ENCODE measurements at places on chromosomes 1 and 21.

- DNase-seq: peak; percentile 75
Observed at GRCh38 chr1:156413391-156414246, 44.6 kb downstream of the RHBG start.

- DNase-seq: no peak
Observed at GRCh38 chr1:67332653-67333529, 25.2 kb downstream of the IL12RB2 start.

DNA sequence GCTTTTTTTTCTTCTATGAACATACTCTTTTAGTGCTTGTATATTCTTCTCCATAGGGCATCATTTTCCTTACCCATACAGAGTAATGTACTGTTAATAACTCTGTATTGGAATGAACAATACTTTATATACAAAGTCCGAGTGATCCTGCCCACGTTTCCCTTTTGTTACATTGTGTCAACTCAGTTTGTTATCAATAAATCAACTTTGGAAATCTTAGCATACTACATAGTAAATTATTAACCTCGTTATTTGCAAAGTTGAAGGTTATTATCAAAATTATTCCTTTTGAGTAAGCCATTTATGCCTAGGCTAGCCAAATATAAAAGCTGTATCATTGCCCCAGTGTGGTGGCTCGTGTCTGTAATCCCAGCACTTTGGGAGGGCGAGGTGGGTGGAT, 937.4 kb upstream of the TMPRSS15 start:
- DNase-seq: no peak

DNA sequence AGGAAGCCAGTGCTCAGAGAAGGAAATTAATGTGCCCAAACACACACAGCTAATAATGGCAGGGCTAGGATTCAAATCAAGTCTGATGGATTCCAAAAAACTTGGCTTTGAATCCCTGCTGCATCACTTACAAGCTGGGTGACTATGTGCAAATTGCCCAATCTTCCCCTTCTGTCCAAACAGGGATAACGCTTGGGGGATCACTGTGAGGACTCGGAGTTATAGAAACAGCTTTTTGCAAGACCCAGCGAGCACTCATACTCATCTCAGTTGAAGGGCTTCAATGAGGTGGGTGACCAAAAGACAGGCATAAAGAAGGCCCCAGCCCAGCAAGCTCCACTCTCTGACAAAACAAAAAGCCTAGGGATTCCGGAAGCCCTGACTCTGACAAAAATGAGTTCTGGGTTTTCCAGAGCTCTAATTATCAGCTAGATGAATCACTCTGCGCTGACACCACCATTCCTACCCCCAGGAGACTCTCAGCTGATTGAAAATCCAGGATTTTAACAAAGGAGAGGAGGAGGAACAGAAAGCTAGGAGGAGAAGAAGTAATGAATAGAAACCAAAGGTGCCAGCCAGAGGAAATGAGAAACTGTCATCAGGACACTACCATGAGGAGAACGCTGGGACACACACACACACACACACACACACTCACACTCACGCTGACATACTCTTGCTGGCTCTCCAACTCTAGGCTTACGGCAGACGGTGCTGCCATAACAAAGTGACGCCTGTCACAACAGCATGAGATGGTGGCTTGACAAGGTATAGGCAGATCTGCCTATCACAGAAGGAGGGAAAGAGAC, 1.6 kb upstream of the STK40 start:
- DNase-seq: peak; percentile 90

Measured in brain (organoid and tissue), 16 donors.